ENCODE measurements at places on chromosomes 1 and 21.

GRCh38 chr1:70902211-70902610, 145.4 kb downstream of the PTGER3 start:
- DNase-seq = no peak

GRCh38 chr1:178938959-178939317, 68.1 kb upstream of the ANGPTL1 start:
- no peak for DNase-seq

GRCh38 chr1:107294686-107295085, 153.8 kb downstream of the NTNG1 start:
- no peak for DNase-seq

DNA sequence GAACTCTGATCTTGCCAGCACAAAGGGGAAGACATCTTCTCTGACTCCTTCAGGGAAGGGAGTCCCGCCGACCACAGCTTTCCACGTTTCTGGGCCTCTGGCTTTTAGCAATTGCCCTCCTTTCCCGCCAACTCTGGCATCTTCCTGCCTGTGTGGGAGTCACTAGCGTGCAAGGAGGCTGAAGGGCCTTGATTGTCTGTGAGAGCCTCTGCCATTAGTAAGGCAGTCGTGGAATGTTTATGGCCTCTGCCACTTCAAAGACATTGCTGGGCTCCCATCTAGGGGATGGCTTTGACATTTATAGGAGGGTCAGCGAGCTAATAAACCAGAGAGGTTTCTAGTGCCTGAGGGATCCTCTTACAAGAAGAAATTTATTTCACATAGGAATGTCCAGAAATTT, 14.3 kb upstream of the PROK1 start:
- DNase-seq = no peak

- DNase-seq = no peak
Measured at GRCh38 chr1:220828179-220828490, 41.4 kb downstream of the MTARC1 start.

GRCh38 chr1:210857705-210858104, 276.2 kb downstream of the KCNH1 start:
- no peak for DNase-seq

- DNase-seq = no peak
Measured at GRCh38 chr1:71834601-71835441, 447.5 kb downstream of the NEGR1 start.

- DNase-seq = no peak
Measured at GRCh38 chr1:245475961-245476516, 321.3 kb downstream of the KIF26B start.

DNA sequence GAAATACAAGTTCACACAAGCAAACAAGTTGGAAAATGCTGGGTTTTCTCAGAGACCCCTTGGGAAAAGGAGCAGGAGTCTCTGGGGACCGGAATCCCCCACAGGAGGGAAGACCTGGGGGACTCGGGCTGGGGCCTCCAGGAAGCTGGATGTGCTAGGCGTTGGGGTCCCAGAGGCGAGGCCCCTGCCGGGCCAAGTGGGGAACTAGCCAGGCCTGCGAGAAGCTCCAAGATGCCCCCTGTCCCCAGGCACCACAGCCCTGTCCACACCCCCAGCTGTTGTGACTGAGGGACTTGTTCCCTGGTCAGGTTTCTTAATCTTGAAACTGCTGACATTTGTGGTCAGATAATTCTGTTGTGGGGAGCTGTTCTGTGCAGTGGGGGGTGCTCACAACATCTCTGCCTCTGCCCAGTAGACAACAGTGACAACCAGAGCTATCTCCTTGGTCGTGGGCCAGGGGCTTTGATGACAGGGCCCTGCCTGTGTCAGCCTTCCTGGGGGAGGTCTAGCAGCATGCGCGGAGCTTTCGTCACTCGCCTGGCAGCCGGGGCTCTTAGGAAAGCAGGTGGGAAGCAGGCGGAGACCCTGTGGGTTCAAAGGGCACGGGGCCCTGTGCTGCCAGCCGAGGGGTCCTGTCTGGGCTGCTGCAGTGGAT, 126.4 kb upstream of the ARHGEF16 start:
- DNase-seq = no peak

DNA sequence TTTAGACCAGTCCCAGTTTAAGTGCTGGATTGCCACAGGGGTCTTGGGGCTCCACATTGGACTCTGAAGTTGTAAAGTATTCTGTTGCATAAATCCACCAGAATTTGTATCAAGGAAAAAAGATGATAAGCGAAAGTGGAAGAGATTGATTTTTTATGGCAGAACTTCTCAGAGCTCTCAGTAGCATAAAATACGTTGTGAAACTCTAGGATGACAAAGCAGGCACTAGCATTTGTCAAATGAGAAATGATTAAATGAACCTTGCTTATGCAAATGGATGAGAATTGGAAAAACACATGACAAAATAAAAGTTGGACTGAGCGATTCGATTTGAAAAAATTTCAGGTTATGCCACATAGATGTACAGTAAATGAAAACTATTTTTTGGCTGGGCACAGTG, 253.8 kb upstream of the RAB4A start:
- no peak for DNase-seq

- DNase-seq = no peak
Measured at GRCh38 chr1:195934817-195935553, 673.3 kb downstream of the KCNT2 start.

GRCh38 chr21:40047993-40048730, 180.9 kb downstream of the PCP4 start:
- DNase-seq = no peak

DNA sequence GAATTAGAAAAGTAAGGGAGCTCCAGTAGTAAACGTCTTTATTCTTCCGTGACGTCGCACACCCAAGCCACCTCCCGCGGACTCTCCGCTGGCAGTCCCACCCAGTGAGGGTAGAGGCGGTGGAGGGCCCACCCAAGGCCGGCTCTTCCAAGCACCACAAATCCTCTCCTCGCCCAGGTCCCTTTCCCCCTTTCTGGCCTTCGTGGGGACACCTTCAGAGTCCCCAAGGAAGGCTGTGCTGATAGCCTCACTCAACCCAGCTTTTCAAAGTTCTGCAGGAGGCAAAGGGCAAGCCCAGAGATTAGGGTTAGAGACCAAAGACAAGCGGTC, 349 bp upstream of the GPN2 start:
- no peak for DNase-seq

GRCh38 chr1:48033495-48034045, 36.4 kb upstream of the TRABD2B start:
- DNase-seq = no peak

- DNase-seq = no peak
Measured at GRCh38 chr1:221118938-221119320, 239.7 kb downstream of the HLX start.

GRCh38 chr21:43728467-43729390, 9.8 kb downstream of the PDXK start:
- DNase-seq = peak; percentile 84

DNA sequence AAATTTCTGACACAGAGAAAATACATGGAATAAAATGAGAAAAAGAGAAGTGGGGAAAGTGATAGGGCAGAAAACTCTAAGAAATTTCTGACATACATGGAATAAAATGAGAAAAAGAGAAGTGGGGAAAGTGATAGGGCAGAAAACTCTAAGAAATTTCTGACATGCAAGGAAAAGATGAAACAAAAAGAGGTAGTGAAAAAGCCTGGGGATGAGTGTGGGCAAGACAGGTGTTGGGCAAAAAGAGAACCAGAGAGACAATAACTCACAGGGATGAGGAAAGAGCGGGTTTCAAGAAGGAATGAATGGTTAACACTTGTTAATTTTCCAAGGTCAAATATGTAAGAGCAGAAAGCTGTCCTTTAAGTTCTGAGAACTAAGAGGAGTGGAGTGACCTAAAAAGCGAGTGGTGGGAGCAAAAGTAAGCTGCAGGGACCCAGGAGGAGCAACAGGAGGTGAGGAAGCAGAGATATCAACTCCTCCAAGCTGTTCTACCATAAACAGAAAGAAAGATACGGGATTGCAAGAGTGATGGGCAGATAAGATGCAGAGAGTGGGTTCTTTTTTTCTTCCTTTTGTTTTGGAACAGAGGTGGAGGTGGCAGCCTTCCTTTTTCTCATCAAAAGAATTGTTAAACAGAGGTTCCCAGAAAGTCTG, 29.9 kb upstream of the EXO1 start:
- DNase-seq = no peak

DNA sequence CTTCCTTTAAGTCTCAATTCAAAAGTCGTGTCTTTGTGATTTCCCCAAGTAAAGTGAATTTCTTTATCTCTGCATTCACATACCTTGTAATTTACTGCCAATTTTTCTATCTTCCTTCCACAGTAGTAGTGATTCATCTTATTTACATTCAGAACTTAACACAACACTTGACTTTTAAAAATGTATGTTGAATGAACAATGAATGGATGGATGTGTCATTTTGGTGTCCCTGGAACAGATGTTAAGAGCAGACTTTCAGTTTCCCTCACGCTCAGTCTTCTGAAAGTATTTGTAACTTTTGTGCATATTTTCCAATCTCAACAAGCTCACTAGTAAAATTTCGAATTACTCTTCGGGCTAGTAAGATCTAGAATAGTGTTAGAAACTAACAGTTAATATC, 352.0 kb downstream of the HHIPL2 start:
- DNase-seq = no peak

- DNase-seq = no peak
Measured at GRCh38 chr21:43325968-43326715, 100.8 kb downstream of the SIK1 start.

DNA sequence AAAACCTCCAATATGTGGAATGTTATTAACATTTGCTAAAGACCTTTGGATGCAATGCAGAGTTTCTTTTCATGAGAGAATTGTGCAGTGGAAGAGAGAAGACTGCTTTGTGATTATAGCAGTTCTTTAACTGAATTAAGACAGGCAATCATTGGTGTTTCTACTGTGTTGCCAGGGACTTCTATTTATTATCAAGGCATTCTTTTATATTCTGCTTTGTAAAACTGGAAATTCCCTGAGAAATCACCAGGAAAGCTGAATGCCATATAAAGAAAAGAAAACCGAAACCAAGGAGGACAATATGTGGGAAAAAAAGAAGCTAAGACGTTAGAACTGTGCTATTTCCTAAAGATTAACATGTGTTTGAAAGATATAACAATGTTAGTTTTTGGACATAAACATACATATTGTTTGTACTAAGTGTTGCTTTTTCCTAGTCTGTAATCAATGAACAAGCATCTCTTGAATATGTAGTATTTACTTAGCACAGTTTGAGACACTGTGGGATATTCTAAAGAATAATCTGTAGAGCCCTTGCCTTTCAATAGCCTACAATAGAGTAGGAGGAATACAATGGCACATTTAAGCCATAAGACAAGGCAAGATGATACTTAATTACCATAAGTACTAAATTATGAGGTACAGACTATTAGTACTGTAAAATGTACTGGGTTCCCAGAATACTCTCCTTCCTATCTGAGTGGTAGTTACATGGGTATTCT, 47.1 kb downstream of the EXTL2 start:
- no peak for DNase-seq

DNA sequence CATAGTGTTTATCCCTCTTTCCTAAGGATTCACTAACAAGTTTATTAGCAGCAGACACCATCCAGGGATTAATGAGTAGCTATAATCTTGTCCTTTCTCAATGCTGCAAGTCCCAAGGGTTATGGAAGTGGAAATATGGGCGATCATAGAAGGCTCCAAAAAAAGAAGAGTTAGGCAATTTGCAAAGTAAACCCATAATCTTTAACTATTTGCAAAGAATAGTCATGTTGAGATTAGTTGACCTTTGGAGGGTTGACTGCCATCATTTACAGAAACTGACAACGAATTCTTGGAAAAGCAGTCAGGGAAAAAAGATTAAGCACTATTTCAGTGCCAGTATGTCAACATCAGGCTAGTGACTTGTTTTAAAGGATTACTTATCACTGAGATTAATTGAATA, 169.9 kb downstream of the KCNT2 start:
- no peak for DNase-seq

GRCh38 chr1:4660917-4661594, 6.6 kb downstream of the AJAP1 start:
- no peak for DNase-seq

GRCh38 chr21:19343711-19344110, 940.1 kb upstream of the TMPRSS15 start:
- no peak for DNase-seq

DNA sequence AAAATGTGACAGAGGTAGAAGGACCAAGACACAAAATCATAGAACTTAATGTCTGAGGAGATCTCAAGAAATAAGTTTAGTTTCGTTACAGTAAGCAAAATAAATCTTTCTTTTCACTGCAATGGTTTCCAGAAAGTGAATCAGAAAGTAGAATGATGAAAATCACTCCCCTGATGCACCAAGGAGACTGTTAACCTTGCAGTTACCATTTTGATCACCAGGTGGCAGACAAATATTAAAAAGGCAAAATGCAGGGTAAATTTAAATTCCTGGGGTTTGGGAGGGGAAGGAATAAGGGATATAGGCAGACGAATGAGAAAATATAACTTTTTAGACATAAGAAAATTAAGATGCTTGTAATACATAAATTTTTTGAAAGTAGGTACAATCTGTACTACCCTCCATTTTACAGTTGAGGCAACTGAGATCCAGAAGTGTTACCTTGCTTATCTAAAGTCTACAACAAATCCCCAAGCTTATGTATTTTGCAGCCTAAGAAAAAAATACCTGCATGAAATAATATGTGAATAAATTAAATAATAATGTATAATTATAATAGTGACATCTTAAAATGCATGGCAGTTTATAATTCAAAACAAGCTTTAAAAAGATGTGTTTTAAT, 253.2 kb downstream of the CRB1 start:
- no peak for DNase-seq

GRCh38 chr21:37800456-37801061, 115.7 kb downstream of the KCNJ6 start:
- DNase-seq = no peak

DNA sequence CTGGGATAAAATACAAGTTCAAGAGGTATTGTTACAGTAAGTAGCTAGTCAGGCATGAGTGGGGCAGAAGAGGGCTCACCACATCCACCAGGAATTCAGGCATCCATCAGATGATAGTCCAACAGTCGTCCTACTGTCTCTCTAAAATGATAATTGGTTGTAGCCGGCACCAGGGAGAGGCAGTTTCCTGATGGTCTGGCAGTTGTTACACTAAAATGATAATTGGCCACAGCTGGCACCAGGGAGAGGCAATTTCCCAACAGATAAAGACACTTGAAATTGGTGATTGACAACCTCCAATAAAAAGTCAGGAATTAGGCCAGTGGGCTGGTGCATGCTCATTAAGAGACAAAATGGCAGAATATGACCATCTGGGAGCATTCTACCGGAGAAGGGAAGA, 545.8 kb downstream of the AMY1C start:
- DNase-seq = no peak

GRCh38 chr1:236795757-236796667, 920 bp downstream of the MTR start:
- no peak for DNase-seq
